ENCODE measurements at places on chromosomes 11 and 22.

- no peak for DNase-seq
These were observed 143.6 kb upstream of the TRPC6 start for GRCh38 chr11:101727451-101727850.

DNA sequence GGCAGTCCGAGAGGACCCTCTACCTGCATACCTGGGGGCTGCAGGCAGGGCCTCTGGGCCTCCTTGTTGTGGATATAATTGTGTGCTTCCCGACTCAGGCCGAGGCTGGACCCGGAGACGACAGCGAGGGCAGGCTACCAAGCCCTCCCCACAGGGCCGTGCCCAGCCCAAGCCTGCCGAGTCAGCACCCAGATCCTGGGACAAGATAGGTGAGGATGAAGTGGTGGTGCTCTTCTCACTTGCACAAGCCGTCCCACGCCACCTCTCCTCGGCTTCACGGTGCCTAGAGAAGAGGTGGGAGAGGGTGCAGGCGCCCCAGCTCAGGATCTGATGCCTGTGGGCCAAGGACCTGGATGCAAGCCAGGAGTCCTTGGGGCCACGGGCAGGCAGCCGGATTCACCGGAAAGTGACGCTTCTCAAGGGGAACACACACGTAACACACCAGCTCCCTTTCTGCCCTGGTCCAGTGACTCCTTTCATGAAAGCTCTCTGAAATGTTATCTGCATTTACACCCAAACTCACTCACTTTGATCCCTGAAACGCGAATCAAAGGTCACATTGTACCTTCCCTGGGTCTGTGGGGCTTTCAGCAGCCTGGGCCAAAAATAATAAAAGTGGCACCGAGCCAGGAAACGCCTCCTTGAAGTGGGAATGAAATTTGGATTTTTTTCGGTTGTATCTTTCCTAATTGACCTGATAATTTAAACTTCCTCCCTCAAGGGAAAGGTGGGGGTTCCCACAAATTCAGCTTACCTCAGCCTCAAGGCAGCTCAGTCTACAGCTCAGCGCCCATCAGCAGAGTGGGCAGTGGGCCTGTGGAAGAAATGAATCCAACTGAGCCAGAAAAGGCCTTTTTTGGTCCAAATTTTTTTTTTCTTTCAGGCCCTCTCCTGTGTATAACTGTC is 1.1 kb upstream of the GNB1L start:
- peak; percentile 35 for DNase-seq

DNA sequence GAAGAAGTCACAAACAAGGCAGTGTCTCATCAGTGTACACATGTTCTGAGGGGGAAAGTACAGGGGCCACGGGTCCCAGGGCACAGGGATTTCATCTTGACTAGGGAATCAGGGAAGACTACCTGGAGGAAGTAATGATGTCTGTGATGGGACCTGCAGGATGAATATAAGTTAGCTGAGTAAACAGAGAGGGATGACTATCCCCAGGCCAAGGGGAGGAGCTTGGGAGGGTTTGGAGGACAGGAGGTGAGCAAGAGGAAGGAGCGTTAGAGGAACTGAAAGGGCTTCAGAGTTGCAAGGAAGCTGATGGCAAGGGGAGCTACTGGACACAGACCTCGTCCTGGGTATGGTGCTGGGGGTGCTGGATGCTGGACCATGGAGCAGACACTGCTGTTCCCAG is 56.4 kb downstream of the TRAF6 start:
- no peak for DNase-seq

DNA sequence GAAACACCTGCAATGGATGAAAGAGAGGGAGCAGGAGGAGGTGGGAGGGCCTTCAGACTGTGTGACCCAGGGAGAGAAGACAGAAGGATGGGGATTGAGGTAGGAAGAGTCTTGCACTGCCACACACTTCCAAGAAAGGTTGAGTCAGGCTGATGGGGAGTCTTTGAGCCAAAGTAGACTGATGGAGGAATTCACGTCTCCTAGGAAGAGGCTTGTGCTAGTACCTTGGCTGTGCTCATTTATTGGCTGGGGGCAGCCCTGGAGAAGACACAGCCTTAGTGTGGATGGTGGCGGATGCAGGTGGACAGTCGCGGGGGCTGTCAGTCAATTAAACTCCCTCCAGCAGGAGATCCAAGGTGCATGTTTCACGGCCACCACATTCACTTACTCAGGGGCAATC is 16.2 kb upstream of the ACCSL start:
- DNase-seq, result no peak

DNA sequence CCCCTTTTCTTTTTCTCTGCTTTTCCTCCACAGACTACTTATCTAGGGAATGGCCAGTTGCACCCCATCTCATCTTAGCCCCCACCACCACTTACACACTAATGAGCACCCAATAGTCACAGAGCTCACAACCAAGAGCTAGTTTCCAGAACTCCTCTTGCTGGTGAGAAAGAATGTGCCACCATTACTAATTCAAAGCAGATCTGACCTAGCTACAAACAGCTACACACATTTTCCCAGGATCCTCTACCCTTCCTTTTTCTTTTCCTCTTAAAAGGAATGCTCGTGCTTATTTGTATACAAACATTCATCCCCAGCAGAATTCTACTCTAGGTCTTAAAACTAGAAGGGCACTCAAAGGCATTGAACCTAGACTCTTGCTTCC is 136.8 kb downstream of the CD44 start:
- DNase-seq, result no peak

DNA sequence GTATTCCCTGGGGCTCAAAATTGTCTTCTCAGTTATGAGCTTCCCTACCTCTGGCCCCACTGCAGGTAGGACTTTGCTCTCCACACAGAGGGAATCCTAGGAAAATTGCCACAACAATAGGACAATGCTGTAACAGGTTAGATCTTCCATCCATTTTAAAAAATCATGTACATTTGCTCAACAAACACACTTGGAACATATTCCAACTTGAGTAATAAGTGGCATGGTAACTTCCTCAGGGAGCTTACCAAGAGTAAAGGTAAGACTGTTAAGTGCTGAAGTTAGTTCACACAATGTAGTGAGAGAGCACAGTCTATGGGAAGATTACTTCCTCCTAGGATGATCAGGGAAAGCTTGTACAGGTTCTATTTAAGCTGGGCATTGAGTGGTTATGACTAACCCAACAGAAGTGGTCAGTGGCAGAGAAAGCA is 78.9 kb upstream of the BIRC3 start:
- no peak for DNase-seq

- DNase-seq, result no peak
These were observed 318.1 kb upstream of the B3GAT1 start for GRCh38 chr11:134730101-134730500.

- no peak for DNase-seq
These were observed 24.8 kb downstream of the FBLN1 start for GRCh38 chr22:45527456-45527855.

DNA sequence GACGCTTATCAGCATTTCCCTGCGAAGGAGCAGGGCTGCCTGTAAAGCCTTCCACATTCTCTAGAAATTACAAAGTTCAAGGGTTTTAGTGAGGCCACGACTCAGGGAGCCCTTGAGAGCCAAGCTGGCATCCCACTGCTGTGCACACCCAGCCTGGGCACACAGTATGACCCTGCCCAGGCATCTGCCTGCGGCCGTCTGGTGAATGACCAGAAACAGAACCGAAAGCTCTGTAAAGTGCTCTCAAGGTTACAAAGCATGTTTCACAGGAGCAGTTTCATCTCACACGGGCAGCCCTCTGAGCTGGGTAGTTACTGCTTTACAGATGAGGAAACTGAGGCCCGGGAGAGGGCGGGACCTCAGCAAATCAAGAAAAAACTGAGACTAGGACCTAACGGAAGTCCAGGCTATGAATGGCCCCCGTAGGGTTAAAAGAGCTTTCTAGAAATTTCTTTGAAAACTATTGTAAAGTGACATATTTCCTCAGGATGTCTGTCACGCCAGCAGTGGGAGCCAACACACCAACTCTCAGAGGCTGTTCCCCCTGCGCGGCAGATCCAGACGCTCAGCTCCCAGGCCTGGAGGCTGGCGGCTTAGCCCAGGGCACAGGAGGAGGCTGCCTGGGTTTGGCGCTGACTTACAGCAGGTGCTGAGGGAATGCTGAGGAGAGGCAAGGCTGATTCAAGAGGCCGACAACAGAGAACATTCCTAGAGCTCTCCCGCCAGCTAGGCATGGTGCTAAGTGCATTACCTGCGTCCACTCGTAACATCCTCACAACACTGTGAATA is 7.7 kb upstream of the TCF20 start:
- no peak for DNase-seq

- peak; percentile 36 for DNase-seq
These were observed 96.5 kb downstream of the CWC15 start for GRCh38 chr11:94876645-94877442.

DNA sequence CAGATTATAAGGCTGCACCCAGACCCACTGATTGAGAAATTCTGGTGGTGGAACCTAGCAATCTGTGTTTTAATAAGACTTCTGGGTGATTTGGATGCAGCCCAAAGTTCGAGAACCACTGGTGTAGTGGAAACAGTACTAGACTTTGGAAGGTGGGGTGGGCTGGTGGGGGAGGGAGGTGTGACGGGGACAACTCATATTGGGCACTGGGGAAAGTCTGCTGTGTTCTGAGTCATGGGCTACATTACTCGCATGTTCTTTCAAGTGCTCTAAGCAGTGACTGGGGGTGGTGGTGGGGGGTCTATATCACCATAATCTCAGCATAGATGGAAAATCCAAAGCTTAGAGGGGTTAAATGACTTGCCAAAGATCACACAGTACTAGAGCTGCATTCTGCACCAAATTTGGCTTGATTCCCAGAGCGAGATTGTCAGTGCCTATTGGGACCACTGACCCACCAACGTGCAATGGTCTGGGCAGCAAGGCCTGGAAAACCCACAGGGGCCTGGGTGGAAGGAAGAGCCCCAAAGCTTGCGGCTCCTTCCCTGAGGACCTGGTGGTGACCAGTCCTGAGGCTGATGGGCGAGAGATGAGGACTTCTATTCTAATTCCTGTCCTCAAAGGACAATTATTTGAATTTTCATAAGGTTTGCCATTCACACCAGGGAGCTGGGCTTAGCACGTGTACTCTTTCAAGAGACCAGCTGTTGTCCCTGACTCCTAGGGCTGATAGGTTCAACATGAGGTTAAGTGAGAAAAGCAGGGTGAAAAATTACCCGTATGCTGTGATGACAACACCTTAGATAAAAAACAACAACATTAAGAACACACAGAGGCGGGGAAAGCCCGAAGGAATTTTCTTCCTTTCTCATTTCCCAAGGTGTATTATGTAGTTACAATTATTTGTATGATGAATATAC is 77.5 kb upstream of the NARS2 start:
- DNase-seq, result no peak

DNA sequence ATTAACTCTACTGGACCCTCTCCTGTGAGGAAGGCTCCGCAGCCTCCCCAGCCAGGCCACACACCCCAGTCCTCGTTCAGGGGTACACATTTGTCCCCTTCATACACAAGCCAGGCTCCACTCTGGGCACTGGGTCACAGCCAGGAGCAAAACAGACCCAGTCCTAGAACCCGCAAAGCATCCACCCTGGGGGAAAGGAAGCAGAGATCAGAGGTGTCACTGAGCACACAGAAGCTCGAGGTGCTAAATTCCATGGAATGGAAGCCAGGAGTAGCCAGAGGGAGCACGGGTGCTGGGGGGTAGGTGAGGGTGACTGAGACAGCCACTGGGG is 43.6 kb upstream of the TH start:
- DNase-seq, result no peak

DNA sequence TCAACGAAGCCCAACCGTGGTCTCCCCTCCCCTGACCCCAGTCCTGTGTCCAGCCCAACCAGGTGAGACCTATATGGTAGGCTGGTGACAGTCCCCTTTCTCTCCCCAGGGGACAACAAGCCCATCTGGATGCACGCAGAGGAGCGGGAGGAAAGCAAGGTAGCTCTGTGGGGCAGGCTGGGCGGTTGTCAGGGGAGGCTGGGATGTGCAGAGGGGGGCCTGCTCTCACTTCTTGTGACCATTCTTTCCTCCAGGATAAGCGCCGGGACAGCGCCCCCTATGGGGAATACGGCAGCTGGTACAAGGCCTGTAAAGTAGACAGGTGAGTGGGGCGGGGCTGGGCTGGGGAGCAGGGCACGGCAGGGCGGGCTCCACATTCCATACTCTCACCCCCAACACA is 3.5 kb upstream of the RAB1B start:
- DNase-seq, result no peak

DNA sequence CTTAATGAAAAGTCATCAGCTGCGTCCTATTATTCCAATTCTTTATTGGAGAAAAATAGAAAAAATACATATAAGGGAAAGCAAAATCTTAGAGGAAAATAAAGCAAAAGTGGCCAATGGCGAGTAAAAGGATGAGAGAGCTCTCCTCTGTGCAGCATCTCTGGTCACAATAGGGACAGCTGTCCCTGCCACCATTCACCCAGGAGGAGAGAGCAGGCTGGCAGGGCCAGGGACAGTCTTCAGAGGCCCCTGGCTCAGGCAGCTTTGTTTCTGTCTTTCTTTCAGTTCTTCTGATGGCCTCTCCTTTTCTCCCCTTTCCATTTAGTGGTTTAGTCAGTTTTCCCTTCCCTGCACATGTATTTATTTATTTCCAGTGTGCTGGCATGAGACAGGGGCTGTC is 941.3 kb downstream of the NTM start:
- no peak for DNase-seq

- peak; percentile 36 for DNase-seq
These were observed 66.5 kb upstream of the CLMP start for GRCh38 chr11:123261345-123262106.

- DNase-seq, result no peak
These were observed 903.7 kb downstream of the FAM181B start for GRCh38 chr11:81829976-81830375.

DNA sequence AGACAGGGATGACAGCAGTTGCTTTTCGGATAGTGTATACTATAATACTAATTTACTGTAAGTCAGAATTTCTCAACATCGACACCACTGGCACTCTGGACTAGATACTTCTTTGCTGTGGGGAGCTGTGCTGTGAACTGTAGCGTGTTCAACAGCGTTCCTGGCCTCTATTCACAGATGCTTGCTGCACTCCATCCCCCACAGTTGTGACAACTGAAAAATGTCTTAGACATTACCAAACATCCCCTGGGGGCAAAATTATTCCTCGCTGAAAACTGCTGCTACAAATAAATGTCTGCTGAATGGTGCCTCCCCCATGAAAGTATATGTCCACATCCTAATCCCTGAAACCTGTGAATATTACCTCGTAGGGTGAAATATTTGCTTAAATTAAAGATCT is 7.5 kb upstream of the SLC15A3 start:
- DNase-seq, result no peak

DNA sequence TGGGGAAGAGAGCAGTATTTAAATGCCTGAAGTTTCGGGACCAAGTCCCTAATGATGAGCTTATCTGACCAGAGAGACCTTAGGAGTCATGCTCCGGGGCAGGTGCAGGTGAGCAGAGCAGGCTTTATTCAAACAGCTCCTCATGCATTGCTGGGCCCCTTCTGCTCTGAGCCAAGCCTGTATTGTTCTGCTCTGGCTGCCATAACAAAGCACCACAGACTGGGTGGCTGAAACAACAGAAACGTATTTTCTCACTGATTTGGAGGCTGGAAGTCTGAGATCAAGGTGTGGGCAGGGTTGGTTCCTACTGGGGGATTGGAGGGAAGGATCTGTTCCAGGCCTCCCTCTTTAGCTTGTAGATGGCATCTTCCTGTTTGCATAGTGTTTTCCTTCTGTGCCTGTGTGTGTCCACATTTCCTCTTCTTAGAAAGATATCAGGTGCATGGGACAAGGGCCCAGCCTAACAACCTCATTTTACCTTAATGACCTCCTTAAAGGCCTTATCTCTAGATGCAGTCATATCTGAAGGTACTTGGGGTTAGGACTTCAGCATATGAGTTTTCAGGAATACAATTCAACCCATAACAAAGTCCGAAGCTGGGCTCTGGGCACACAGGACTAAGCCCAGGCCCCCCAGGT is 97.1 kb upstream of the PARVA start:
- DNase-seq, result no peak

Data from activated T-cell treated with anti-CD3 and anti-CD28 coated beads for 4 hours (primary cell).